AG09319 (cell line): ENCODE measurements at places on chromosomes 7 and 10.

DNA sequence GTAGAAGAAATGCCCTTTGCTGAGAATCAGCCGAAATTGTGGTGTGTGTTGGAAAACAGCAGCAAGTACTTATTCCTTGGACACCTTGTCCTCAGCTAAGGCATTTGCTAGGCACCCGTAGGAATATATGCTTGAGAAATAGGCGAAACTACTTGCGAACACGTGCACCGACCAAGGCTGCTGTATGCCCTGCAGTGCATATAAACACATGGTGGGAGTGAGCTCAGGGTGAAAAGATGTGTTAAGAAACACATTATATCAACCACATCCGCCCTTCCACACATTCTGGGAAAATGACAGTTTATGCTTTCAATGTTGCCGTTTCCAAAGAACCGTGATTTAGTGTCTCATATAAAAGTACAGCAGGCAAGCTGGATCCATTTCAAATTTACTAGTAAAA, 199.2 kb downstream of the JCAD start:
- DNase-seq: no peak

- no peak for DNase-seq
These were observed 29.0 kb upstream of the IL6 start for GRCh38 chr7:22697876-22698606.

DNA sequence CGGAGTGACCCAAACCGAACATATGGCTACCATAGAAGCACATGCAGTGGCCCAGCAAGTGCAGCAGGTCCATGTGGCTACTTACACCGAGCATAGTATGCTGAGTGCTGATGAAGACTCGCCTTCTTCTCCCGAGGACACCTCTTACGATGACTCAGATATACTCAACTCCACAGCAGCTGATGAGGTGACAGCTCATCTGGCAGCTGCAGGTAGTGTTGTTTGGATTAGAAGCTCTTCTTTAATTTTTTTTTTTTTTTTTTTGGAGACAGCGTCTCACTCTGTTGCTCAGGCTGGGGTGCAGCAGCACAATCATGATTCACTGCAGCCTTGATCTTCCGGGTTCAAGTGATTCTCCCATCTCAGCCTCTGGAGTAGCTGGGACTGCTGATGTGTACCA, 45.8 kb downstream of the NRF1 start:
- DNase-seq: no peak

DNA sequence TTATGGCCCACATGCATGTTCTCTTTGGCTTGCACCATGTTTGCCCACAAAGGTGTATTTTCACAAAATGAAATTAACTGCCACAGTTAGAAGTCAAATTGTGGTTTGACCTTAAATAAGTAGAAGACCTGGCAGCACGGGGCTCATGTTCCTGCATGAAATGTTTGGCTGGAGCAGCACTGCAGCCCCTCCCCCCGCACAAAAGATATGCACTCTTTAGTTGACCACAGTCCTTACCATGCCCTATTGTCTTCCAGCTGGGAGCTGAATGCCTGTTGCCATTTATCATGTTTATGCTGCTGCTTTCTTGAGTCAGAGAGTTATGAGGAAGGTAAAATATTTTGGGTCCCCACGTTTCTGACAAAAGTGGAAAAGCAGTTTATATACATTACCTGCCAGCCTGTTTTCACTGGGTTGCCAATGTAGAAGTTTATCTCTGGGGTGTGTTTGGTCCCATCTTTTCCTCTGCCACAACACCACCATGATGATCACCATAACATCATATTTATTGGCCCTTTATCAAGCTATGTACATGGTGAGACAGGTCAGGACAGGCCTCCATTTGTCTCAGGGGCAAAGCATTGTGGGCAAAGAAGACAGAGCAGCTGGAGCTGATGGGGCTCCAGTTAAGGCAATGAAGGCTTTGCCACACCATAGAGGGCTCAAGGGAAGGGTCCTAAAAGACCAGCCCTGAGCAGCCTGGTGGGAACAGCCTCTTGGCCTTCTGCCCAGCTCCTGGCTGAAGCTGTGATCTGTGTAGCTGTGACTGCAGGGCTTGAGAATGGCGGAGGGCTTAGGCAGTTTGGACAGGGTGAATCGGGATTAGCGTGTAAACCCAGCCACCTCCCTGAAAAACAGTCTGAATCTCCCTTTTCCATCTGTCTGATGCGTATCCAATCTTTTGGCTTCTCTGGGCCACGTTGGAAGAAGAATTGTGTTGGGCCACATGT, 5.4 kb downstream of the PRF1 start:
- no peak for DNase-seq

DNA sequence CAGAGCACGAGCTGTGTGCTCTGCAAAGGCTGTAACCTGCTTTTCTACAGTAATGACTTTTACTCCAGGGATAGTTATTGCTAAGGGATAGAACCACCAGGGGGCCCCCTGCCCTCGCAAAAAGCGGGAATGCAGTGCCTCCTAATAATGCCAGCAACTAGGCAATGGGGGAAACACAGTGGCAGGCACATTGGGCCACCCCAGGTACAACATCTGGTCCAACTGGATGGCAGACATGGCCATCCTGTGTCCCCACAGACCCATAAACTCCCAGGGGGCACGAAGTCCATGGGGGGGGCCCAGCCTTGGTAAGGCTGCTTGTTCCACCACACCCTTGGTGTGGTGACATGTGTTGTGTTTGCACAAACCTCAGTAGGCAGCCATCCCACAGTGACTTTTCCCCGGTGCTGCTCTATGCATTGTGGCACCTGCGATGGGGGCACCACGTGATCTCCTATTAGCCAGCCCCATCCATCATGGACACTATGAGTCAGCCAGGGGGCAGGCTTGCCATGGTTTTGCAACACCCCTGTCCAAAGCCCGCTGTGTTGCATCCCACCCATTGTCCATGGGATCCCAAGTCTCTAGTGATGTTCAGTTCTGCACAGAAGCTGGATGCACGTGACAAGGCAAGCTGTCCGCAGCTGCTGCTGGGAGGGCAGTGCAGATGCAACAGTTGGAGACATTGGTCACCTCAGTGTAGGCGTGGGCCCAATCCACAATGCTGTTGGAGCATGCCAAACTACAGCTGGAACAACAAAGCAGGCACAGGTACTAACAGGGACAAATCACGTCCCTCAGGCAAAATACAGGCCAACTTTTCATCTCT, 84.0 kb downstream of the ANLN start:
- DNase-seq: no peak

DNA sequence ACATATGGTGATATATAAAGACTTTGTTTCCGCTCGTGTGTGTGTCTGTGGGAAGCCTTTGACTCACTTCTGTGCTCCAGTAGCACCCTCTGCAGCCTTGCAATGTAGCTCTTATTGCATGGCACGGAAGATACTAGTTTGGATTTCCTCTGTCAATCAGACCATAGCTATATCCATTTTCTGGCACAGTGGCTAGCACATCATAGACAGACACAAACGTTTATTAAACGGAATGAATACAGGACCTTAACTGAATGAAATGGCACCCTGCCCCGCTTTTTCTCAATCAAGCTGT, 124.0 kb upstream of the PTPN20 start:
- no peak for DNase-seq

DNA sequence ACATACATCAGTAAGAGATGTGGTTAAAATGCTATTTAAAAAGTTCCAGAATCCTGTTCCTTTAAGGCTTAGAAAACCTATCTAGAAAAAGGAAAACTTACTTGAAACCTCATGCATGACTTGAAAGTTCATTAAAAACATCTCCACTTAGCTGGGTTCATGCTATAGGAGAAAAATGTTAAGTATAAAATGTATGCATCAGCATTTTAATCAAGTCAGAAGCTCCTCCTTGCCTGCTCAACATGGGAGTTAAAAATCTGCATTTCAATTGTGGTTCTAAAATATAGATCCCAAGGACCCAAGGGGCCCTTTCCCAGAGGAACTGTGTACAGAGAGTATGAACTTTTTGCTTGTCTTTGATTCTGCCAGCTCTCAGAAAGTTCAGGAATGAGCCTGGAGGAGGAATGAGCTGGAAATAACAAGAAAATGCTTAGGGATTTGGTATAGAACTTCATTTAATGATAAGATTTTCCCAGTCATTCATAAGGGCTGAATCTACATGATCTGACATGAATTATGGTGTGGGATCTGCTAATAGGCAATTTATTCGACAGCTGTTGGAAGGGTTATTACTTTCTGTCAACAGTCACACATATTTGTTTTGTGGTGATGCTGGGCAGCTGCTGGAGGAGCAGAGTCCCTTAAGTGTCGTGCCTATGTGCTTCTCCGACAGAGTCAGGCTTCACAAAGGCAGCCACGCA, 85.6 kb upstream of the MTPN start:
- no peak for DNase-seq

GRCh38 chr10:31014161-31014875, 17.3 kb downstream of the ZNF438 start:
- no peak for DNase-seq

DNA sequence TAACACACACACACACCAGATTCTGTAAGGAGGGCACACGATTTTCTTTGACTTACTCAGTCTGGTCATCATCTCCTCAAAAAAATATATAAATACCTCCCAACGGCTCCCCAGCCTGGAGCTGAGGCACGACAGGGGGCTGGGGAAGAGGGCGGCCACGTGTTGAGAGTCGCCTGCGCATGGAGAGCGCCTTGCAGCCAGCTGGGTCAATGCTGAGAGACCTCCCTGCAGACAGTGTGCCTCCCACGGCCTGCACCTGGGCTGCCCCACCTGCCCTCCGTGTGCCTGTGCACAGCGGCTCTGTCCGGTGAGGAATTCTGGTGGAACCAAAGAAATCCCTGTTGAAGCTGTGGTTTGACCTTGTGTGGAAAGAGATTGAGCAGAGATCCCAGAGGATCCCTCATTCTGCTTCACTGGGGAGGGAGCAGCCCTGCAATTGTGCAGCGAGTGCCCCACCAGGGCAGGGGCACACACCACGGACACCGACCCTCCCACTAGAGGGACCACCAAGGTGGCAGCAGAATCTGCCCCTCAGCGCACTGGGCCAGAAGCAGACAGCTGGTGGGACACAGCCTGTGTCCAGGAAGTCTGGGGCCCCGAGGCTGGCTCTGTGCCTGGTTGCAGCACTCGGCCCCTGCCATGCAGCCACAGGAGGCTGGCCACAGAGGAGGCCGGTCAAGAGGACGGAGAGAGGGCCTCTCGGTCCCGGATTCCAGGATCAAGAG, 150.5 kb upstream of the PPP2R2D start:
- DNase-seq: no peak

DNA sequence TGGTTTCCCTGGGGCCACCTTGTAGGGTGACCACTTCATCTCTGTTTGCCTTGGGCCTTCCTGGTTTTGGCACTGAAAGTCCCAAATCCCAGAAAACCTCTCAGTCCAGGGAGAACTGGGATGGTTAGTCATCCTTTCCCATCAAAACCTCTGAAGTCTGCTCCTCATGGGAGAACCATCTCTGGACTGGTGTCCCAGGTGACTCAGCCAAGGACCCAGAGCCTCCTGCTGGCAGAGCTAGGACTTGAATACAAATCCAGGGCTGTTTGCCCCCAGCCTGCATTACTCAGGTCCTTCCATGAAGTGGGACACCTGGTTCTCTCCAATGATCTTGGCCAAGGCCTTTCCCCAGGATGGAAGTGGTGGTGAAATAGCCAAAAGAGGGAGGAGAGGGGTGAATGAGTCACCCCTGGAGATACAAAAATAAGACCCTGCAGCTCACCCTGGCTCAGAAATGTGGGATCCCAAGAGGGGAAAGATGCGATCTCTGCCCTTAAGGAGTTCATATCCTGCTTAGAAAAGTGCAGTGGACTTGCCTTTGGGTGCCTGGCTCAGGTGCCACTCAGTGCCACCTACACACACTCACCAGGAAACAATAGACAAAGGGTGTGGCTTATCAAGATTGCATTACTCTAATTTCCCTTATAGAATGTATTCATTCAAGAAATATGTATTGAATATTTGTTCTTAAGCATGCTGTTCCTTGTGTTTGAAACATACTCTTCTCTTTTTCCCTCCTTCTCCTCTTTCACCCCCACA, 22.0 kb downstream of the ADRA2A start:
- no peak for DNase-seq

DNA sequence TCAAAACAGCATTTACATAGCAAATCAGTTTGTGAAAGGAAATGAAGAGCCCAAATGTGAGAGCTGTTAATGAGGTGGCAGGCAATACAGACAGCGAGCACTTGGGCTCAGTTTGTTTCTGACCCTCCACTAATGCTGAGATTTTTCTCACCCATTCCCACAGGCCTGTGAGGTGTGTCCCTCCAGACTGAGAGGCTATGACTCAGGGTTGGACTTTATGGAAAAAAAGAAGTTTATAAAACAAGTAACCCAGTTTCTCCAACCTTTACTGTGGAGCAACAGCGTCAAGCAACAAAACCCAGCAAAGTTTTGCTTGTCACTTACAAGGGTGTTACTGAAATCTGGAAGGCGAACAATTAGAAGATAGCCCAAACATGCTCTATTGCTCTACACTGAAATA, 4.9 kb upstream of the FEZF1 start:
- no peak for DNase-seq

DNA sequence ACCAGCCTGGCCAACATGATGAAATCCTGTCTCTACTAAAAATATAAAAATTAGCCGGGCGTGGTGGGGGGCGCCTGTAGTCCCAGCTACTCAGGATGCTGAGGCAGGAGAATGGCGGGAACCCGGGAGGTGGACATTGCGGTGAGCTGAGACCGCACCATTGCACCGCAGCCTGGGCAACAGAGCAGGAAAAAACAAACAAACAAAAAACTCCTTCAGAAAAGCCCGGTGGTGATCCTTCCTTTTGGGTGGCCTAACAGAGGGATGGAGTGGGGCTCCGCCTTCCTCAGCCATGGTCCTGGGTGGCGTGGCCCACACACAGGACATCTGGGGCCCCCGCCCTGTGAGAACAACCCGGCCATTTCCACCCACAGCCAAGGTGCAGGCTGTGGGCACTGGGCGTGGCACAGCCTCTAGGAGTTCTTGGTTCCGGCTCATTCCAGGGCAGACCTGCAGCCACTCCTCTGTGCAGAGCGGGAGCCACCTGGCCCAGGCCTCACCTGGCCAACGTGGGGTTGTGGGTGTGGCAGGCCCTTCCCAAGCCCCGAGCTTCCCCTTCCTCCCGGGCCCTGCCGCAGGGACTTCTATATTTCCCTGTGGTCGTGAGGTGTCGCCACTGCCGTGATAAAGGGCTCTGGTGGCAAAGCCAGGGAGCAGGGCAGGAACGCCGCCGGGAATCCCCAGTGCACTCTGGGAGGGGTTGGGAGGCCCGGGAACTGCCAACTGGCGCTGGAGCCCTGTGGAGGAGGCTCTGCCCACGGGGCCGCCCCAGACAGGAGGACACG, 37.6 kb downstream of the GET4 start:
- no peak for DNase-seq

DNA sequence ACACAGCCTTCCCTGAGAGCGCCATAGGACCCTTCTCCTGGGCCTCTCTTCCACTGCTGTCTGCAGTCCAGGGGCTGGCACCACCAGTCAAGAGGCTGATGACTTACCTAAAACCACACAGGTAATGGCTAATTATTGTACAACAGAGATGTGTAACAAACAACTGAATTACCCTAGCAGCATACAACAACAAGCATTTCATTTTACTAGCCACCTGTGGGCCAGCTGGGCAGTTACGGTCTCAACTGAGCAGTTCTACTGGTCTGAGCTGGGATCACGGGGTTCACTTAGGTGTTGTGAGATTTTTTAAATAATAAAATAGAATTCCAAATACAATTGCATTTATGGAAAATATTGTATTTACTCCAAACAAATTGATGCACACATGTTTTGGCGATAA, 431.9 kb downstream of the TNS3 start:
- DNase-seq: no peak

GRCh38 chr10:79247373-79248137, 99.7 kb upstream of the PPIF start:
- no peak for DNase-seq
